ENCODE measurements at places on chromosomes 2 and 18.

DNA sequence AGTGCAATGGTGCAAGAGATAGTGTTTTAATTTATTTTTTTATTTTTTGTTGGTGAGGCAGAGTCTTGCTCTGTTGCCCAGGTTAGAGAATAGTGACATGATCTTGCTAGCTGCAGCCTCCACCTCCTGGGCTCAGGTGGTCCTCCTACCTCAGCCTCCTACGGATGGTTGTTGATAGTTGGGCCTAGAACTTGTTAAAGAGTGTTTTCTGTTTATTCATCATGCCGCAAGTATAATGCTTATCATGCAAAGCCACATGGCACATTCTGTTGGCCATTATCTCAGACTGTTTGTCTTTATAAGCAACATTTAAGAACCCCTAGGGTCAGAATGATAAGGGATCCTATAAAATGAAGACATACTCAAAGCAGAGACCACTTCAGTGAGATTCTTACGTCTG lies 1.7 kb downstream of the UGGT1 start:
- DNase-seq, result no peak

DNA sequence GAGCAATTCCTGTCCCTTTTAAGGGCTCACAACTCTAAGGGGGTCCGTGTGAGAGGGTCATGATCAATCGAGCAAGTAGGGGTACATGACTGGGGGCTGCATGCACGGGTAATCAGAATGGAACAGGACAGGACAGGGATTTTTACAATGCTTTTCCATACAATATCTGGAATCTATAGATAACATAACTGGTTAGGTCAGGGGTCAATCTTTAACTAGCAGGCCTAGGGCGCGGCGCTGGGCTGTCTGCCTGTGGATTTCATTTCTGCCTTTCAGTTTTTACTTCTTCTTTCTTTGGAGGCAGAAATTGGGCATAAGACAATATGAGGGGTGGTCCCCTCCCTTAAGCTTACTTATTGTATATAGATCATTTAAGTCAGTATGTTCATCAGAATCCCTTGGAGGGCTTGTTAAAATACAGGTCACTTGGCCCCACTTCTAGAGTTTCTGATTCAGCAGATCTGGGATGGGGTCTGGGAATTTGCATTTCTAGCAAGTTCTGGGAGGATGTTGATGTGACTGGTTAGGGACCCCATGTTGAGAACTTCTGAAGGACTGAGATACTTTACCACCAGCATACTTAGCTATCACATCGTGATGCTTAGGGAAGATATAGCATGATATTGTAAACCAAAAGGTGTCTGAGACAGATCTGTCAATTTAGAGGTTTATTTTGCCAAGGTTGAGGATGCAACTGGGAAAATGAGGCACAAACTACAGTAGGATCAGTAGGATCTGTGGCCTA lies 2.8 kb upstream of the INPP4A start:
- DNase-seq, result no peak

DNA sequence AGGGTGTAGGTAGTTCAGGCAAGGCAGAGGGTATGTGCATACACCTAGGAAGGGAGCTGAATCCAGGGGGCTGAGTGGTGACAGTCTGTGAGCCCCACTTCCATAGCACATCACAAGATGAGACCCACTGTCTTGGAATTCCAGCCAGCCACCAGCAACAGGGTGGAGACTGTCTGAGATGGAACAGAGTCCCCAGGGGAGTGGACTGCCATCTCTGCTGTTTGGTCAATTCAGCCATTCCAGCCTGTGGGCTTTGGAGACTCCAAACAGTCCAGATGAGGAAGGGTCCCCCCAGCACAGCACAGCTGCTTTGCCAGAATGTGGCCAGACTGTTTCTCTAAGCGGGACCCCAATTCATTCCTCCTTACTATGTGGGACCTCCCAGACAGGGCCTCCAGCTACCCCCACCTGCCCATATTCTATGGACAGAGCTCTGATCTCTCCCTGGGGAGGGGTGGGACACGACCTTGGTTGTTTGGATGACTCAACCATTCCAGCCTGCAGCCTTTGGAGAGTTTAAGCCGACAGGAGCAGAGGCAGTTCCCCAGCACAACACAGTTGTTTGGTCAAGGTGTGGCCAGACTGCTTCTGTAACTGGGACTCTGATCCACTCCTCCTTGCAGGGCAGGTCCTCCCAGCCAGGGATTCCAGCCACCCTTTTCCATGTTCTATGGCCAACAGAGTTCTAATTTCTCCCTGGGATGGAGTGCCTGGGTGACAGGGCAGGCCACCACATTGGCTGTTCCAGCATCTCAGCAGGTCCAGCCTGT lies 178.0 kb downstream of the RND3 start:
- DNase-seq, result no peak

GRCh38 chr2:232340171-232340935 lies 38.2 kb upstream of the ALPP start:
- no peak for DNase-seq

GRCh38 chr2:134259994-134260393 lies 6.1 kb downstream of the MGAT5 start:
- no peak for DNase-seq

DNA sequence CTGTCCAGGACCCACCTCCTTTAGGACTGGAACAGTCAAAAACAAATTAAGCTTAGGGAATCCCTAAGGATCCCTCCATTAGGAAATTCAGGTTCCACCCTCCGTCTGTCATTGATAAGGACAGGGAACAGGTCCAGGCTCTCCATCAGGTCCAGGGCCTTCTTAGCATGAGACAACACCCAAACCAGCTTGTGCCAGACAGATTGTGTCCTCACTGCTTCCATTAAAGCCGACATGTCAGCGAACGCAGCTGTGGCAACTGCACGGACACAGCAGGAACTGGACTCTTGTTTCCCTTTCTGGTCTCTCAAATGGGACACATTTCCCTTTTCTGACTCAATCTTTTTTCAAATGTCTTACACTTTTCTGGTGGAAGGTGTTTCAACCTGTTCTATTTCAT lies 81.4 kb downstream of the BCL11A start:
- peak; percentile 22 for DNase-seq

- DNase-seq, result no peak
Measured at GRCh38 chr2:130351711-130352110, 4.1 kb upstream of the PTPN18 start.

- DNase-seq, result no peak
Measured at GRCh38 chr18:51503351-51503750, 305.9 kb upstream of the MEX3C start.

DNA sequence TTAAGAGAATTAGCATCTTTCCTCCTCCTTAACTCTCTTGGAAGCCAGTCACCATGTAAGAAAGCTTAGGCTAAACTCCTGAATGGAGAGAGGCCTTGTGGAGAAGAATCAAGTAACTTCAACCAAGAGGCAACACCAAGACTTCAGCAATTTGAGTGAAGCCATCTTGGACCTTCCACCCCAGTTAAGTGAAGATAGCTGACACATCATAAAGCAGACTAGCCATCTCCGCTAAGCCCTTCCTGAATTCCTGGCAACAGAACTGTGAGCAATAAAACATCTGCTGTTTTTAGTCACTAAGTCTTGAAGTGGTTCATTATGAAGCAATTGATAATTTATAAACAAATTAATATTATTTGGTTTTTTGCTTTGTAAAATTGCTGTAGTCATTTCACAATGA lies 1.5 kb upstream of the ZNF397 start:
- DNase-seq, result no peak

DNA sequence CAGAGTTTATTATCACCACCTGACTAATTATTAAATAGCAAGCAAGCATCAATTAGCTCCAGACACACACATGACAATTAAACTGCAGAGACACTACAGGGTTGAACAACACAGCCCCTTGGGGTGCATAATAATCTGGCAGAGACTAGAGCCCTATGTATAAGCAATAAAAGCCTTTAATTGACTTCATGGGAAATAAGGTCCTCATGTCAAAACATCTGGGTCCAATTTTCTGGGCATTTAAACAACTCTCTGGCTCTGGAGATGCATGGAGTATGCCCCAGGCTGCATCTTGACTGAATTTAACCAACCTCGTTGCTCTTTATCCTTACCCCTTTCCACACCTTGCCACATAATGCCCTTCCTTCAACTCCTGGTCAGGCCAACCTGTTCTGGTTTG lies 270.7 kb upstream of the THUMPD2 start:
- no peak for DNase-seq

- no peak for DNase-seq
Measured at GRCh38 chr2:80621656-80622055, 317.1 kb upstream of the LRRTM1 start.

DNA sequence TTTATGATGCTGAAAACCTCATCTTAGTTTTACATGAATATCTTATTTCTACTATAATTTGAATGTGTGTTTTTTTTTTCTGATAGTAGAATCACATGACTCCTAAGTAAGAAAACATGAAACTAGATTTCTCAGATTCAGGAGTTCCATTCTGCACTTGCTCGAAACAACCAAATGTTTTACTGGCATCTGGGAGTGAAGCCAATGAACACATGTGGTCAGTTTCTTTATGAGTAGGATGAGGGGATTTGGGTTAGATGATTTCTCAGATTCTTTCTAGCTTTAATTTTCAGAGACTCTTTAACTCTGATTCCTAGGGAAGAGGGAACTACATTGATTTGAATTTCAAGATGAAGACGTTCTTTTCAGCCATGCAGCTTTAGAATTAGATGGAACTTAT lies 225.0 kb upstream of the NT5C1B start:
- no peak for DNase-seq

DNA sequence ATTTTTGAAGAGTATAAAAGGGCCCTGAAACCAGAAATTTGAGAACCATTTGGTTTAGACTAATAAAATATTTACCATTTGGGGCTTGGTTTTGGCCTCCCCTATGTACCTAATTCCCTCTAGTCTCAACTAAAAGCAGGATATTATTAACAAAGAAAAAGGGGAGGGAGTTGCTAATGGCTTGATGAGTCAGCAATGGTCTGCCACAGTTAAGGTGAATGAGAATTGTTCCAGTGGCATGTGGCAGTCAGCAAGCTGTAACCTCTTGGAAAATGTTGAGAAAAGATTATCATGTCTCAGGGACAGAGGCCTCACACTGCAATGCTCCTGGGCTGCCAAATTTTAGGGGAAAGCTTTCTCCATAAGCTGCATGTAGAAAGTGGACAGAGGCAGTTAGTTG lies 20.1 kb upstream of the SLC39A10 start:
- DNase-seq, result no peak

GRCh38 chr2:122639176-122639575 lies 883.7 kb downstream of the TSN start:
- no peak for DNase-seq

GRCh38 chr2:140639628-140640027 lies 1491.2 kb downstream of the LRP1B start:
- no peak for DNase-seq

GRCh38 chr18:424071-424661 lies 76.3 kb downstream of the COLEC12 start:
- no peak for DNase-seq

GRCh38 chr2:112001136-112001715 lies 53.8 kb upstream of the TMEM87B start:
- peak; percentile 14 for DNase-seq

Measured in CD4-positive, alpha-beta T cell treated with Interleukin-1 beta for 1 hour (primary cell).